ENCODE measurements at places on chromosomes 11 and 22. TPM values are rescaled to one million over a fixed set of nuclear protein-coding genes. Genes with fewer than 3 reads are reported as not detected.

Gene DUSP8
- 0.23 TPM for total RNA-seq

Gene KIF18A
- total RNA-seq = 0.13 TPM

Gene VPREB1
- not detected for total RNA-seq

Gene GALNT18
- total RNA-seq = 5.7 TPM

Gene ZFTA
- 14.8 TPM for total RNA-seq

Gene SPON1
- total RNA-seq = 0.68 TPM

Gene MUC15
- not detected for total RNA-seq

Gene SCARF2
- 2.2 TPM for total RNA-seq

Gene CBLIF
- total RNA-seq = not detected

Gene NAALADL1
- 0.78 TPM for total RNA-seq

Gene UBASH3B
- total RNA-seq = 1.5 TPM

GRCh38 chr11:11602011-11602410 is 19.8 kb downstream of the GALNT18 start:
- no peak for DNase-seq

GRCh38 chr22:24028533-24028932 is 17.4 kb downstream of the CABIN1 start:
- no peak for DNase-seq

DNA sequence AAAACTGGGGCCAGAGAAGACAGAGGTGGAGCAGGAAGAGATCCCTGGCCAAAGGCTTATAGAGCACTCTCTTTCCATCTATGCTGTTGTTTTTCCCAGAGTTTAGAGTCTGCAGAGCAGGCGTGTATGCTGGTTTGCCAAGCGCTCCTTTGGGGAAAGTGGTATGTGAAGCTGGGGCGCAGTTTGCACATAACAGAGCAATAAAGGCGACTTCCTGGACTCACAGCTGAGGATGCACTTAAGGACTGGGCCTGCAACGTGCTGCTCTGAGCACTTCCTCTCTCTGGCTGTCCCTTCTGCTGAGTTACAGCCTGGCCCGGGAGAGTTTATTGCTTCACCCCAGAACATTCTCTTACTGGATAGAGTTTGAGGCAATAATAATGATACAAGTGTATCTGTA is 41.7 kb downstream of the THAP12 start:
- no peak for DNase-seq

DNA sequence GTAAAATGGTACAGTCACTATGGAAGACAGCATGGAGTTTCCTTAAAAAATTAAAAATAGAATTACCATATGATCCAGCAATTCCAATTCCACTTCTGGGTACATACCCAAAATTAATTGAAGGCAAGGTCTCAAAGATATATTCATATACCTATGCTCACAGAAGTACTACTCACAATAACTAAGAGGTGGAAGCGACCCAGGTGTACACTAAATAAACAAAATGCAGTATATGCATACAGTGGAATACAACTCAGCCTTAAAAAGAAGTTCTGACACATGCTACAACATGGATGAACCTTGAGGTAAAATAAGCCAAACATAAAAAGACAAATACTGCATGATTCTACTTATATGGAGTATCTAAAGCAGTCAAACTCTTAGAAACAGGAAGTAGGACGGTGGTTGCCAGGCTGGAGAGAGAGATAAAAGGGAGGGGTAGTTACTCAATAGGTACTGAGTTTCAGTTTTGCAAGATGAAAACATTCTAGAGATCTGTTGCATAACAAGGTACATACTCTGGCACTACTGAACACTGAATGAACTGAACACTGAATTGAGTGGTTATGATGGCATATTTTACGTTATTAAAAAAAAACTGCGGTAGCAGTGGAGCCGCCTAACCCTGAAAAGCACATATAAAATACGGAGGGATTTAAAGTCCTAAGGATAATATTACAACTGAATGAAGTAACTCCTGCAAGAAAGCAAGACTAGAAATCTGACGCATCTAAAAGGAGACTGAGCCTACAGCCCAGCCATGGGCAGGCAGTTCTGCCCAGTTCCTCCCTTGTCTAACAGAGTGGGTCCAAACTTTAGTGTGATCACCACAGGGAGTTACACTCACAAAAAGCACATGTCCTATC is 12.8 kb downstream of the DGCR2 start:
- no peak for DNase-seq

DNA sequence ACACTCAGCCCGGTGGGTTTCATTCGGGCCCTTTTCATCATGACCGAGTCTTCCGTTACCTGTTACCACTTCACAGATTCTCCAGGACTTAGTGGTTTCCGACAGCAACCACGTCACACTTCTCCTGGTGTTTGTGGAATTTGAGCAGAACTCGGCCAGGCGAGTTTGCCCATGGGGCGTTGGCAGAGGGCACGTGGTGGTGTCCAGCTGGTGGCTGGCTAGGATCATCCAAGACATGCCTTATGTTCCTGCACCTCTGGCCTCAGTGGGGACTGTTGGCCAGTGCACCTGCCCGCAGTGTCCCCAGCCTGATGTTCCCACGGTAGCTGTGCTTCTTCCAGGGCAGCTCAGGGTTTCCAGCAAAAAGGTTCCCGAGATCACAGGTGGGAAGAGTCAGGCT is 87.3 kb downstream of the ARHGAP8 start:
- no peak for DNase-seq

GRCh38 chr22:43838571-43839307 is 23.6 kb downstream of the SULT4A1 start:
- no peak for DNase-seq

GRCh38 chr22:27440304-27440865 is 361.2 kb downstream of the MN1 start:
- DNase-seq = no peak

DNA sequence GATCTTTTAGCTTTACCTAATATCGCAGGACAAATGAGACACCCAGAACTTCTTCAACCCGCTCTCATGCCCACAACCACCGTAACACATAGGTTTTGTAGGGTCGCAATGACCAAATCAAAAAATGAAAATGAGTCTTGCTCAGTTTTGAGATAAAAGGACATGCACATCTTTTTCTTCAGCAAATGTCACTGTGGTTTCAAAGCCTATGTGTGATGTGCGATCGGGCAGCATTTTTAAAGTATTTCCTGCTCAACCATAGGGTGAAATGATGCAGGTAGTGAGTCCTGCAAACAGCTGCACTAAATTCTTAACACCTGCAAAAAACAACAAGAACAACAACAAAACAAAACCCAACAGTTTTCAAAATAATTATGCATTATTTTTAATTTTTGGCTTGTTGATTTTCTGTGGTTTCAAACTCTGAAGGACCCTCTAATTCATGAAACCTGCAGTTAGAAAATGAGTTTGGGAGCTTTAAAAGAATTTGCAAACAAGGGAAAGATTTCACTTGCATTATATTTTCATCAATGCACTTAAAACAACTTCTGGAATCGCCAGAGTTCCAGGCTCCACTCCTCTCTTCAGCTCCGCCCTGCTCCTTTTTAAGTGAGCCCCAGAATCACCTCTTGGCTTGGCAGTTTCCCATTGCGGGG is 79.4 kb downstream of the PRR5L start:
- DNase-seq = no peak

DNA sequence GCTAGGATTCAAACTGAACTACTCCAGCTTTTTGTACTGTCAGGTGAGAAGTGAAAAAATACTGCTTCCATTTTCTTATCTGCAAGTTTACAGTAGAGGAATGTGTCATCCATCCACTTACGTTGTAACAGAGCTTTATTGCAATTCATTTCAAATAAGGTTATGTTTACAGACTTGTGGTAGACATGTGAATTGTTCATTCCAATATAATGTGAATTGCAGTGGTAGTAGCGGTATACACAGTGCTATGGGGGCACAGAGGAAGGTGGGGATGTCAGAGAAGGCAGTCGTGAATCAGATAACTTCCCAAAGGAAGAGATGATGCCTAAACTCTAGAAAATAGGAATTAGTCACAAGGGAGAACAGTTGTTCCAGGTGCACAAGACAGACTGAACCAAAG is 42.5 kb downstream of the CEP57 start:
- no peak for DNase-seq

DNA sequence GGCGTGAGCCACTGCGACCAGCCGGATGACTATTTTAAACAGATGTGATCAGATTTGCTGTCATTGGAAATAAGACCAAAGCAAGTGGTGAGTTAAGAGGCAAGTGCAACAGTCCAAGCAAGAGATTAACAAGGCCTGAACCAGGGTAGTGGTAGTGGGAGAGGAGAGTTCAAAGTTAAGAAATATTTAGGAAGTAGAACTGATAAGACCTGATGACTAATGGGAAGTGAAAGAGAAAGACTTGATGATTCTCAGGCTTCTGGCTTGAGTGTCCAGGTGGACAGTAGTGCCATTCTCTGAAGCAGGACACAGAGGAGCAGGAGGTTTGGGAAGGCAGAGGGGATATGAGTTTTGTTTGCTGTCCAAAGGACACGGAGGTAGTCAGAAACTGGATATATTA is 7.2 kb downstream of the NDUFC2 start:
- no peak for DNase-seq

DNA sequence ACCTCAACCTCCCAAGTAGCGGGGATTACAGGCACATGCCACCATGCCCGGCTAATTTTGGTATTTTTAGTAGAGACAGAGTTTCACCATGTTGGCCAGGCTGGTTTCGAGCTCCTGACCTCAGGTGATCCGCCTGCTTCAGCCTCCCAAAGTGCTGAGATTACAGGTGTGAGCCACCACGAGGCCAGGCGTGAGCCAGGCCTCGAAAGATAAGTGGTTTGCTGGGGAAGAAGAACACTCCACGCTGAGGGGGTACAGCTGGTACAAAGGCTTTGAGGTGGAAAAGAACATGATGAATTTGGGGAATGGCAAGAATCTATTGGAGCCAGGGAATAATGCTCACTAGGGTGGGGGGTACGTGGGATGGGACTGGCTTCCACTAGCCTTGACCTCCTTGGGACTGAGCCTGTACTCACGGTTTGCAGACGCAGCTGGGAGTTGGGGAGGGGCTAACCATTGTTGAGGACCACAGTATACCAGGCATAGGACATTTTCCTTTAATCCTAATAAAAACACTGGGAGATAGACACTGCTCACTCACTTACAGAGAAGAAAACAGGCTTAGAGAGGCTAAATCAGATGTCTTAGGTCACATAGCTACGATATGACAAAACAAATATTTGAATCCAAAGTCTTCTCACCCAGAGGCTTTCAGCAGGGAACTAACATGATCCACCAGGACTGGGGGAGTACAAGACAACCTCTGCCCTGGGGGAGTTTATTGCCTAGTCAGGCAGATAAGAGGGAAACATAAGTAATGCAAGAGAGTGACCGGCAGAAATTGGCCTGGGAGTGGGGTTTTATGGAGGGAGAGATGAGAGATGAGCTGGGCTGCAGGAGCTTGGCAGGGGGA is 4.9 kb downstream of the SLCO2B1 start:
- peak; percentile 83 for DNase-seq

- no peak for DNase-seq
These were observed 33.8 kb upstream of the SCUBE1 start for GRCh38 chr22:43376765-43377547.

- DNase-seq = peak; percentile 85
These were observed 51.7 kb downstream of the NAT10 start for GRCh38 chr11:34157163-34157562.

- no peak for DNase-seq
These were observed 5.4 kb downstream of the LARGE2 start for GRCh38 chr11:45927684-45928413.

GRCh38 chr22:22022947-22023534 is 40.5 kb upstream of the TOP3B start:
- DNase-seq = no peak

- no peak for DNase-seq
These were observed 177.7 kb downstream of the NAV2 start for GRCh38 chr11:19890308-19890707.
